AG08396 (cell line): ENCODE measurements at places on chromosomes 16 and 17.

- no peak for DNase-seq
Measured at GRCh38 chr16:22762486-22762885, 51.5 kb upstream of the HS3ST2 start.

DNA sequence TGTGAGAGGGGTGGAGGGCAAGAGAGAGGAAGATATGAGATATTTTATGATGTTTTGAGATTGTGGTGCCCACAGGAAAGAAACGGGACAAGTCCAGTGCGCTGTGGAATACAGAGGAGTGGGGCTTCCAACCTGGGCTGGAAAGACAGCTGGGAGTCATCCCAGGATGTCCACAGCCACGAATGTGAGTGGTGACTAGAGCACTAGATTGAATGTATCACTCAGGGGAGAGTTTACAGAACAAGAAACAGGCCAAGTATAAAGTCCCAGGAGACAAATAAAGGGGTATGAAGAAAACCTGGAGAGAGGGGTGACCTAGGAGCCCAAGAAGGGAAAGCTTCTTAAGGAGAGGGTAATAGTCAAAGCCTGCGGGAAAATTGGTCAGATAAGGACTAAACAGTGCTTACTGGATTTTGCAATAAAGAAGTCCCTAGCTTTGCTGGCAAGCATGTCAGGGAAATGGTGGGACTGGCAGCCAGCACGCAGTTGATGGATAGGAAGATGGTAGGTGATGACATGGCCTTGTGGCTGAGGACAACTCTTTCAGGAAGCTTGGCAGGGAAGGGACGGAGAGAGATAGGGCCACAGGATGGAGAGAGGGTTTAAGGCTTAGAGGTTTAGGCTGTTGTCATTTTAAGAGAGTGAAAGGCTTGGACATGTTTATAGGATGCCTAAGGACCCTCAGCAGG is 114.5 kb downstream of the AXIN2 start:
- no peak for DNase-seq

DNA sequence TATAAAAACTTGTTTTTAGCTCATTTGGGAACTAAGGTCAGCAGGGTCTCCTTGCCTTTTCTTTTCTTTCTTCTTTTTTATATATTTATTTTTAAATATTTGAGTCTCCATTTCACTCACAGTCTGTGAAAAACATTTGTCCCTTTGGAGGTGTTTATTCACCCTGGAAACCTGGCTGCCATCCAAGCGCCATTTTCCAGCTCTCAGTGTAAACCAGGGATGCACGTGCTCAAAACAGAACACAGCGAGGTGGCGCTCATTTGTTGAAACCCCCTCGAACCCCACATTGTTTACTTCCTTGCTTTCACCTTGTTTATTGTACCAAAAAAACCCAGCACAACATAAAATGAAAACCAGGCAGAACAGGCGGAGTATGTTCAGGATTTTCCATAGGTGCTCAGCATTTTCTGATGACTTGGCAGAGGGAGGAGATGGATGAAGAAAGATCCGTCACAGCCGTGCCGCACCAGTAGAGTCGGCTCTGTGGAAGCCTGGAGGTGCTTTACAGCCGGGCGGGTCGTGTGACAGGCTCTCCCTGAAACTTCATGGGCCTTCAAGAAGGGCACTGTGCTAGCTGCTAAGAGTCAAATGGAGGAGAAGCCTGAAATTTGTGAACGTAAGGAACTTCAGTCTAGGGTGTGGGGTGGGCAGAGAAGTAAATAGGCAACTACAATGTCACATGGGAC is 284.4 kb downstream of the FOXL1 start:
- DNase-seq = no peak

- DNase-seq = no peak
Measured at GRCh38 chr17:47808036-47808829, 13.4 kb downstream of the OSBPL7 start.

DNA sequence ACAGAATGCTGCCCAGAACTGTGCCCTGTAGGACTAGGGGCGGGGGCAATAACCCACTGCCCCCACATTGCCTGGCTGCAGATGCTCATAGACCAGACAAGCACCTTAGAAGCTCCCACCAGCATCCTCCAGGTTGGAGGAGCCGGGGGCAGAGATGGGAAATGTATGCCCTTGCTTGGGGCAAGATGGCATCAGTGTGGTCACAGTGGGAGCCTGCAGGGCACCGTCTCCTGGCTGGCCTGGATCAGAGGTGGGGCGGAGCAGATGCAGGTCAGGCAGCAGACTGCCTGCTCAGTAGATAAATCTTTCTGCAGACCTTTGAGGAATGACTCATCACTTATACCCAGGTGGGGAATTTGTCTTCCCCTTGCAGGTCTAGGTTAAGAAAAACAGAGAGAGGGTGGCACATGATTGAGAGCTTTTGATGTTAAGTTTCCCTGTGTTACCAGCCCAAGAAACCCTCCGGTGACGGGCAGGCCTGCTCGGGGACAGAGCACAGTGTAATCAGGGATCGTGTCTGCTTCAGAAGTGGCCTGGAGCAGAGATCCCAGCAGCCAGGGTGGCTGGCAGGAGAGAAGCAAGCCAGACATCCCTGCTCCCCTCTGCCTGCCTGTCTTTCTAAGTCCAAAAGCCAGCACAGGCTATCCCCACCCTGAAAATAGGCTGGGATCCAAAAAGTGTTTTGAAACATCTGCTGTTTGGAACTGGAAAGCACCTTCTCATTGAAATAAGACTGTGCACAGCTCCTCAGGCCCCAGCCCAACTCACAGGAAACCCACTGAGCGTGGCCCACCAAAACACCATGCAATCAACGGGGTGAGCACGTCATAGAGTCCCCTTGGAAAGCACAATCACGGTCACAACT is 50.7 kb upstream of the RPL38 start:
- no peak for DNase-seq

- no peak for DNase-seq
Measured at GRCh38 chr17:30557916-30558685, 80.9 kb downstream of the GOSR1 start.

DNA sequence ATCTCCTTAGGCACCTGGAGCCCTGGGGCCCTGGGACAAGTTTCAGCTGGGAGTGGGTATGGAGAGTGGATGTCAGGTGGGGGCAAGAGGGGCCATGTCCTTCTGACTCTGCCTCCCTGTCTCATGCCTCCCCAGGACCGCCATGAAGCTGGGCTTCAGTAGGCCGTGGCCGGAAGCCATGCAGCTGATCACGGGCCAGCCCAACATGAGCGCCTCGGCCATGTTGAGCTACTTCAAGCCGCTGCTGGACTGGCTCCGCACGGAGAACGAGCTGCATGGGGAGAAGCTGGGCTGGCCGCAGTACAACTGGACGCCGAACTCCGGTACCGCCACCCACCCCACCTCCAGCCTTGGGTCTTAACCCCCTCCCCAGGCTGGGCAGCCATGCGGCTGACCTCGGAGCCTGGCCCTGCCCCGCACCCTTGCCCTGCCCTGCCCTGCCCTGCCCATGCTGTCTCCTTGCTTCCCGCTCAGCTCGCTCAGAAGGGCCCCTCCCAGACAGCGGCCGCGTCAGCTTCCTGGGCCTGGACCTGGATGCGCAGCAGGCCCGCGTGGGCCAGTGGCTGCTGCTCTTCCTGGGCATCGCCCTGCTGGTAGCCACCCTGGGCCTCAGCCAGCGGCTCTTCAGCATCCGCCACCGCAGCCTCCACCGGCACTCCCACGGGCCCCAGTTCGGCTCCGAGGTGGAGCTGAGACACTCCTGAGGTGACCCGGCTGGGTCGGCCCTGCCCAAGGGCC is 20.0 kb downstream of the ACE start:
- no peak for DNase-seq

- DNase-seq = peak; percentile 33
Measured at GRCh38 chr16:14186007-14186794, 115.1 kb downstream of the MRTFB start.

DNA sequence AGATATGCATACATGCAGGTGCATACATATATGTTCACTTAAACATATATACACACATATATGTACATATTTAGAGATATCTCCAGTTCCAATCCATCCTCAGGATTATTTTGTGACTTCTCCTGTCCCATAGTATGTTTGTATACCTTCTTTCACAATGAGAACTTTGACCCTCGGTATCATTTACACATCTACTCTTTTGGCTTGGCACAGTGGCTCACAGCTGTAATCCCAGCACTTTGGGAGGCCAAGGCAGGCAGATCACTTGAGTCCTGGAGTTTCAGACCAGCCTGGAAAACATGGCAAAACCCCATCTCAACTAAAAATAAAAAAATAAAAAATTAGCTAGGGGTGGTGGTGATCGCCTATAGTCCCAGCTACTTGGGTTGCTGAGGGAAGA is 148.1 kb upstream of the CCL2 start:
- no peak for DNase-seq

DNA sequence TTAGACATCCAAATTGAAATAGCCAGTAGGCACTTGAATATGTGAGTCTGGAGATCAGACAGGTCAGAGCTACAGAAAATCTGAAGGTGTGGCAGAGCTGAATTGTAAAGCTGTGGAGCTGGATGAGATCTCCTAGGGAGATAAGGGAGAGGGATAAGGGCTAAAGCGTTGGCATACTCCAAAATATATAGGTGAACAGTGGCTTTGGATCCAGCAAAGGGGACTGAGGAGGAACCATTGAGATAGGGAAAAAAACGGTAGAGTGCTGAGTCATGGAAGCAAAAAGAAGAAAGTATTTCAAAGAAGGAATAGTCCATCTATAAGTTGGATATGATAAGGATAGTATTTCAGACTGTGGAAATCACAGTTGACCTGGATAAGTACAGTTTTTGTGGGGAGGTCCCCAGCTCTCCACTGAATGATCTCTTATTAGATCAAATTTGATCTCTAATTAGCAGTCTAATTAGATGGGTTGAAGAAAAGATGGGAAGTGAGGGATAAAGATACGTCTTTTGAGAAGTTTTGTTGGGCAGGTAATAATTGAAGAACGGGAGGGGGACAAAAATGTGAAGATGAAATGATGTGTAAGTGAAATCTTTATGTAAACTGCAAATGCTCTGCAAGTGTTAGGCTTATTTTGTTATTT is 587 bp upstream of the DBF4B start:
- no peak for DNase-seq

GRCh38 chr17:31493656-31494155 is 102.2 kb downstream of the RAB11FIP4 start:
- DNase-seq = no peak

- DNase-seq = no peak
Measured at GRCh38 chr16:69322343-69322742, 8.0 kb downstream of the PDF start.

GRCh38 chr17:70938336-70938735 is 769.0 kb downstream of the KCNJ2 start:
- DNase-seq = no peak

- DNase-seq = no peak
Measured at GRCh38 chr17:40153603-40154236, 13.4 kb downstream of the CASC3 start.

DNA sequence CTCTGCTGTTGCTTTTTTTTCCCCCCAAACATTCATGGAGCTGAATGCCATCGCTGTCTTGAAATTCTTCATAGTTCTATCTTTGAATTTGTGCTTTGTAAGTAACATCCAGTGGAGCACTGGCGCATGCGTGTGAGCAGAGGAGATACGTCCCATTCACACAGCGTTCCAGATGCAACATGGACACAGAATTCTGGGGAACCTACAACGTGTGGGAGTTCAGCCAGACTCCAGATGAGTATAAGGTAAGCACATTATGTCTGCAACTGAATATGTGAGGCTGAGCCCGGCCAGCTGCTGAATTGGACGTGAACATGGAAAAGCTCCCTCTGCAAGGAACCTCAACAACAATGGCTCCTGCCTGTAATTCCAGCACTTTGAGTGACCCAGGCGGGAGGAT is 4.3 kb upstream of the ATP1B2 start:
- DNase-seq = peak; percentile 23

DNA sequence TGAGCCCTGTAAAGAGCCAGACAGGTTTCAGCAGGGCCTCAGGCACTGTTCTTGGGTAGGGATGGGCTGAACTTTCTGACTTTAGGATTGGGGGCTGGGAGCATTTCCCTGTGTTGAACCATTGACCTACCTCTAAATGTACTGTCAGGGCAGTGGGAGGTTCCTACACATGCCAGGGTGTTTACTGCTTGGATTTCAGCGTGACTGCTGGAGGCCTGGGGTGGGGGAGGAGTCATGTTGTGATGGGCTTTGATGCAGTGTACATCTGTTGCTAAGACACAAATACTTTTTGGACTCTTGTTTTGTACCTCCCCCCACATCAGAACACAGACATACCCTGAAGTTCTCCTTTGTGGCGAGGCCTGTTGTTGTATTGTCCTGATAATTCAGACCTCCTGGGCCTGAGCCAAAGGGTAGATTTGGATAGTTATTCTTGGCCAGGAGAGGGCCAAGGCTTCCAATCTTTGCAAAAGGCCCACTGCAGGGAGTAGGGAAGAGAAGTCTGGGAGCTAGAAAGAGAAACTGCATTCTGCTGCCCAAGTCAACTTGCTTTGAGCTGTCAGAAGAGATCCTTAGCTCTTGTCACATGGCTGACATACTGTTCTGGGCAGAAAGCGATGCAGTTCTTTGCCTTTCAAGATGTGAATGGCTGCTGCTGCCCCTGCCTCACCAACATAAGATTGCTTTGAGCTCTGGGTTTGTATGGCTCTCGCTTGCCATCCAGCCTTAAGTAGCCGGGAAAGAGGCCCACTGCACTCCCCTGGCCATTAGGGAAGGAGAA is 3.7 kb downstream of the NFE2L1 start:
- DNase-seq = peak; percentile 52

GRCh38 chr17:5892921-5893675 is 177.1 kb upstream of the WSCD1 start:
- no peak for DNase-seq

- no peak for DNase-seq
Measured at GRCh38 chr17:67628580-67629013, 89.1 kb upstream of the NOL11 start.

DNA sequence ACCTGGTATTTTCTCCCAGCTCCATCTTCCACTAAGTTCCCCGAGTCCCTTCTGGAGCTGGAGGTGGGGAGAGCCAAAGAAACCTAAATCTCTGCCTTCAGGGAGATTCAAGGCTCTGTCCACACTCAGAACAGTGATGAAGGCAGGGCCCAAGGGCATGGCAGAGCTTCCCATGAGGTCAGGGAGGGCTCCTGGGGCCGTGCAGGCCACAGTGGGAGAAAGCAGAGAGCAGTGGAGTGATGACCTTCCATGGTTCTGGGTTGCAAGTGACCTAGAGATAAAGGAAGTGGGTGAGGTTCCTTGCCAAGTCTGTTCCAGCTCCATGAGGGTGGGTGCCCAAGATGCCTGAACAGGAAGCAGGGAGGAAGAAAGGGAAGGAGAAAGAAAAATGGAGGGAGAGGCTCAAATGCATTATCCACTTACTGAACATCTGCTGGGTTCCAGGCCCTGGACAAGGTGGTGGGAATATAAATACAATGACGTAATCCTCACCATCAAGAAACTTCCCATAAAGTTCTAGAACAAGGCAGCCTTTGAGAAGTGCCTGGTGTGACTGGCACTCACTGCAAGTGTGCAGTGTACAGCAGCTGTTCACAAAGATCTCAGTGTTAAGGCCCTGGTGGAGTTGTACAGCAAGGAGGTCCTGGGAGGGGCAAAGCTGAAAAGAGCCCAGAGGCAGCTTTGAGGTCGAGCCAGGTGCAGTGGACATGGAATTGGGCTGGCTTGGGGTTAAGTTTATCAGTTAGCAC is 13.3 kb downstream of the TBKBP1 start:
- DNase-seq = no peak

DNA sequence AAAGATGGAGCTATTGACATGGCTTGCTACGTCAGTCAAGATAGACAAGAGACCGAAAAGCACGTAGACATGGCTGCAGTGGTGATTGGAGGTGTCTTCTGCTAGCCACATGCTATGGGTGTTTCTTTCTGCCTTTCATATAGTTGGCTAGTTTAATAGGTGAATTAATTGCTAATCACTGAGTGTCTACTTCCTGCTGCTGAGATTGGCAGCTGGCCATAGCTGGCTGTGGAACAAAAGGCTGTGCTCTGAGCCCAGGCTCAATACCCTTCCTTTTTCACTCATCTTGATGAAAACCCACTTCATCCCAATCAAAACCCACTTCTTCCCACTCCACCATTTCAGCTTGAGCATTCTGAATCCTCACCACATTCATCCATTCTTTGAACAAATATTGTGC is 221.4 kb upstream of the MAF start:
- no peak for DNase-seq
